ENCODE measurements at places on chromosomes 12 and 14.

DNA sequence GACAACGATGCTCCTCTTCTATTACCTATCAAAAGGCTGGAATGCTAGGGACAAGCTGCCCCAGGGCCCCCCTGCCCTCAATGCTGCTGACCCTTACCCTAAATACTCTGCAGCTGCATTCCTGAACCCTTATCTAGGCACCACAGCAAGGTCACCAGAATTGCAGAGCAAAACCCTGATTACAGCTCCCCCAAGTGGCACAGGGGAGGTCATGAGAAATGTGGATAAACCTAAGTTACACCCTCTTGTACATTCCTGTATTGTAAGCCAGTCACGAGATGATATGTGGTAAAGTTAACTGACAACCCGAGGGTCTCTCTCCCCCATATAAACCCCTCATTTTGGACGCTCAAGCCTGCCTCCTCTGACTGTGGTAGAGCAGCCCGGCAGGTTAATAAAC lies 411.8 kb upstream of the STXBP6 start:
- no peak for DNase-seq

DNA sequence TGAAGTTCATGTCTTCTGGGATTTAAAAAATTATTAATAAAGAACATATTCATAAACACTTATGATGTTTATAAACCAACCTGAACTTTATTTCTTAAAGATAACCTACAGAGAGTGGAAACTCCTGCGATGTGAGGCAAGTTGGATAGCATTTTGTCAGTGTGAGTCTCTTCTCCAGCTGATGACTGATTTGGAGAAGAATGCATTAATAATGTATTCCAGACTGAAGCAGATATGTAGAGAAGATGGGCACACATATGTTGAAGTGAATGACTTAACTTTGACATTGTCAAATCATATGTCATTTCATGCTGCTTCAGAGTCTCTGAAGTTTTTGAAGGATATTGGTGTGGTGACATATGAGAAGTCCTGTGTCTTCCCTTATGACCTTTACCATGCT lies 7.3 kb downstream of the HELB start:
- no peak for DNase-seq

GRCh38 chr12:13211859-13212664 lies 15.5 kb downstream of the EMP1 start:
- DNase-seq, result peak; percentile 63

GRCh38 chr14:39217214-39217879 lies 16.4 kb upstream of the MIA2 start:
- no peak for DNase-seq

DNA sequence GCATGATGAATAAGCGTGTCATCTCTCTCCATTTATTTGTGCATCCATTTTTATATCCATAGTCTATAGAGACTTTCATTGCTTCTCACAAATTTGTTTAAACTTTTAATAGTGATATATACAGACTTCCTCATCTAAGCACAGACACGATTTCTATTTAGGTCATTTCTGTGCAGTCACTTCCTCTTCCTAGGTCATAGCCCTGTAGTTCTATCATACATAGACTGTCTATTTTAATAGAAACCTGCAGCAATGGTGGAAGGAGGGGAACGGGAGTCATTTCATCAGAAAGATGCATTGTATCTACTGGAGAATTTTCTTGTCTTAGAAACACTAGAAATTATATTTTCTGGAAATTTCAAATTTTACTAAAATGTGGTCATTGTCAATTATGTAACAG lies 133.4 kb upstream of the FGD4 start:
- no peak for DNase-seq

GRCh38 chr14:32087173-32087861 lies 10.2 kb downstream of the ARHGAP5 start:
- DNase-seq, result no peak

- no peak for DNase-seq
Observed at GRCh38 chr12:49534731-49535278, 4.0 kb upstream of the KCNH3 start.

DNA sequence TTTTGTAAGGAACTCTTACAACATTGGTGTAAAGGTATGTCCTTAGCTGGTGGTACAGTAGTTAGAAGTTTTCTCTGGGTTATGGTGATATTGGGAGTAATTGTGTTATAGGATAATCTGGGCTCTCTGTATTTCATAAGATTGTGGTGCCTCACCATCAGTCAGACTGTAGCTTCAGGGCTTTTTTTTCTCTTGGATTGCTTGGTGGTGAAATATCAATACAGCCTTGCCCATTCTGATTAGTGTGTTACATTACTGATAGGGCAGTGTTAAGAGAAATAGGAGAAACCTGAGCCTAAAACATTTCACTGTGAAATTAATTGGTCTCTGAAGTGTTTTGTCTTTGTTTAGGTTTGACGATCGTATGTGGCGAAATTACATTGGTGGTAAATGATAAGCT lies 71.0 kb downstream of the RCOR1 start:
- DNase-seq, result no peak

DNA sequence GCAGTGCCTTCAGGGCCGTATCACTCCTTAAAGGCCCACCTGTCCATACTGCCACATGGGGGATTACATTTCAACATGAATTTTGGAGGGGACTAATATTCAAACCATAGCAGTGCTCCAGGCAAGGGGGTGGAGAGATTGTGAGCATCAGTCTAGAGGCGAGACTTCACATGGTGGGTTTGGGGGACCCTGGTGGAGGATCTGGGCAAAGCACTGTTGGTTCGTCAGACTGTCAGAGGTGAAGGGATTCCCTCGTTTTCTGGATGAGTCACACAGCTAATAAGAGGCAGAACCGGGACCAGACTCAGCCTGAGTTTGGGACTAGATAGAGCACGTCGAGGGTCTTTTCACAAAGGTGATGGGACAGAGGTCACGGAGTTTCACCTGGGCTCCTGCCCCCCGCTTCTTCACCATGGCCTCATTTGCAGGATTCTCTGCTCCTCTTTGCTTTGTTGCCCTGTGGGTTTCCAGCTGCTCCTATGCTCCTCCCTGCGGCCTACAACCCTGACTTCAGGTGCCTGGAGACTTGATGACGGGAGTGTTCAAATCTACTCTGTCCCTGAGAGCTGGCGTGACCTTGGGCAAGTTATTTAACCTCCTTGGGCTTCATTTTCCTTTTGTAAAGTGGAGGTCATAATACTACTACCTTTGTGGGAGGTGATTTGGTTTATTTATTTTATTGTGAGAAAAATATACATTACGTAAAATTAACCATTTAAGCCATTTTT lies 41.5 kb downstream of the TEAD4 start:
- DNase-seq, result no peak

Measured in NCI-H1930 (cell line).